ENCODE measurements at places on chromosomes 5 and 9. TPM values are rescaled to one million over a fixed set of nuclear protein-coding genes. Genes with fewer than 3 reads are reported as not detected.

CMYA5 gene
- 213 TPM for total RNA-seq

- no peak for DNase-seq
These were observed 30.4 kb downstream of the CAMK4 start for GRCh38 chr5:111254613-111255012.

GRCh38 chr5:157713830-157714595, 17.2 kb upstream of the THG1L start:
- no peak for DNase-seq

TNC gene
- total RNA-seq = 28.4 TPM

GRCh38 chr5:76986825-76987526, 34.1 kb downstream of the CRHBP start:
- no peak for DNase-seq
